ENCODE measurements at places on chromosomes 1 and 21. TPM values are rescaled to one million over a fixed set of nuclear protein-coding genes. Genes with fewer than 3 reads are reported as not detected.

Gene FMO1
- 7.9 TPM for total RNA-seq

Gene PTGS2
- 3.1 TPM for total RNA-seq

Gene SH2D1B
- 0.13 TPM for total RNA-seq

Gene CAMK1G
- total RNA-seq, result 2.1 TPM

Gene ATP1A4
- not detected for total RNA-seq

Gene DTL
- 1.0 TPM for total RNA-seq

Gene OR2AK2
- not detected for total RNA-seq

Gene GPR61
- total RNA-seq, result 4.9 TPM

Gene CD1B
- not detected for total RNA-seq

Gene ITLN1
- total RNA-seq, result not detected

Gene SIM2
- not detected for total RNA-seq

Gene AMIGO1
- 22.7 TPM for total RNA-seq

Gene GPX7
- total RNA-seq, result 10.2 TPM

Gene TPTE
- total RNA-seq, result not detected

Gene REN
- 0.95 TPM for total RNA-seq

Gene ADORA3
- total RNA-seq, result 2.3 TPM

Gene AMY2A
- not detected for total RNA-seq

Gene EVI5
- 63.1 TPM for total RNA-seq

Gene CCDC24
- total RNA-seq, result 14.7 TPM

Gene LCE1A
- total RNA-seq, result not detected

Gene CRB1
- total RNA-seq, result 0.72 TPM

Gene CDCA8
- 1.1 TPM for total RNA-seq

Gene LCA5L
- total RNA-seq, result 5.5 TPM

Gene SPTA1
- 0.19 TPM for total RNA-seq

Gene C1orf116
- total RNA-seq, result 3.0 TPM

Gene DIP2A
- total RNA-seq, result 35.7 TPM

Gene PCAT6
- 1.3 TPM for total RNA-seq

All from adrenal gland (tissue), 19 donors.